ENCODE measurements at places on chromosomes 3 and 15.

GRCh38 chr15:64562003-64562640 is 101.7 kb downstream of the ZNF609 start:
- DNase-seq = no peak

- DNase-seq = no peak
These were observed 38.9 kb upstream of the MYZAP start for GRCh38 chr15:57552678-57553334.

DNA sequence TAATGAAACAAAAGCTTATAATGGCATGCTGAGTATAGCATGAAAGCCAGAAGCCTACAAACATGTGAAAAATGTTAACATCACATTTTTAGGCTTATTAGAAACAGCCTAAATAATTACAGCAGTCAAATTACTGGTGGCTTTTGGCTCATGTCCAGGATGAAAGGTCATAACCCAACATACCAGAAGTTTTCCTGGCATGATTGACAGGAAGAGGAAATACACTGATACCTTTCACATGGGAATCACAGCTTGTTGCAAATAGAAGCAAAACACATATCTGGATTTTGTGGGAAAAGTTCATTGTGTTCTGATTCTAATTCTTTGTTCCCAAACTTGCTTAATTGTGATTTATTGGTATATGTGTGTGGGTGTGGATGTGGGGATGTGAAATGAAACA is 393.5 kb upstream of the ARRDC4 start:
- no peak for DNase-seq

GRCh38 chr3:193129607-193130006 is 111.4 kb upstream of the PLAAT1 start:
- no peak for DNase-seq

GRCh38 chr3:17336291-17336690 is 406.1 kb downstream of the TBC1D5 start:
- DNase-seq = no peak

DNA sequence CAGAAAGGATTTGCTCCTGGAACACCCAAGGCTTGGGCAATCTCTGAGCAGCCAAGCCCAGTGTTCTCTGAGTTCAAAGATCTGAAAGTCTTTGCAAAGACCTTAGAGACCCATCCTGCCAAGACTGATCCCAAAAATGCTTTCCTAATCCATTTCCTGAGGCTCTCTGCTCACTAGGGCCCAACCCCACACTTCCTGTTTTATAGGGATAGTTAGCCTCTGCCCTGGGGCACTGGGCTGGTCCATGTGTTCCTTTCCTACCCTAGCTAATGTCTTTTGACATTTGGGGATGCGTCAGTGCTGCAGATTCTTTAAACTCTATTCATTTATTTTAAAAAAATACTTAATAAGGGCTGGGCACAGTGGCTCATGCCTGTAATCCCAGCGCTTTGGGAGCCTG is 372.7 kb downstream of the ROBO2 start:
- DNase-seq = no peak

DNA sequence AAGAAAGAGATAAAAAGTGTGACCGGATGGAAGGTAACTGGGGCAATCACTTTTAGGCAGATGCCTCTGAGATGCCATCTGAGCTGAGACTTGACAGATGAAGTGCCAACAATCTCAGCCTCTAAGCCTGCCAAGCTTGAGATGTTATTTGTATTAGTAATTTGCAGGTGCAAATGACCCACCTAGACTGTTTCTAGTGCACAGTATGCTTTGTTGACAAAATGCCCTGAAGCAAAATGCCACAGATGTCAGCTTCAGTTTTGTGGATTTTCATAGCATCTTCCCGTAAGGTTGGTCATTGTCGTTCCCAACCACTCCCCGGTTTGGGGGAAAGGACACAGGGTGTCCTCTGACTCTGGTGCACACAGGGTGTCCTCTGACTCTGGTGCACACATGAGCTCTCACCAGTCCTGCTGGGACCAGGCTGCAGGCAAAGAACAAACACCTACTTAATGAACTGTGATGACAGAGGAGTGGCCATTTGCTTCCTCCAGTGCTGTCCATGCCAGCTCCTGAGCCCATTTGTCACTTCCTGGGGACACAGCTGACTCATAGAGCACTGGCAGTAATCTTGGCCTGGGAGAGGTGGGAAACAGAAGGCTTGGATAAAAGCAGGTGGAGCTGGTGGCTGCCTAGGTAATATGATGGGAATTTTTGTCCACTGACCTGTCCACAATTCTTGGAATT is 16.7 kb upstream of the PPP1R2 start:
- DNase-seq = peak; percentile 35

DNA sequence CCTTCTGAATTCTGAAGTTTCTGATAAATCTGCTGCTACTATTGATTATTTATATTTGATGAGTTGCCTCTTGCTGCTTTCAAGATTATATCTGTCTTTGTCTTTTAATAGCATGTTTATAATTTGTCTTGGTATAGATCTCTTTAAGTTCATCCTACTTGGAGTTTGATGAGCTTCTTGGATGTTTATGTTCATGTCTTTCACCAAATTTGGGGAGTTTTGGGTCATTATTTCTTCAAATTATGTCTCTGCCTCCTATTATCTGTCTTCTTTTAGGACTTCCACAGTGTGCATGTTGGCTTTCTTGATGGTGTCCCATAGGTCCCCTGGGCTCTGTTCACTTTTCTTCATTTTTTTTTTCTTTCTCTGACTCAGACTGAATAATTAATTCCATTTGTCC is 32.3 kb upstream of the EDEM1 start:
- DNase-seq = no peak

DNA sequence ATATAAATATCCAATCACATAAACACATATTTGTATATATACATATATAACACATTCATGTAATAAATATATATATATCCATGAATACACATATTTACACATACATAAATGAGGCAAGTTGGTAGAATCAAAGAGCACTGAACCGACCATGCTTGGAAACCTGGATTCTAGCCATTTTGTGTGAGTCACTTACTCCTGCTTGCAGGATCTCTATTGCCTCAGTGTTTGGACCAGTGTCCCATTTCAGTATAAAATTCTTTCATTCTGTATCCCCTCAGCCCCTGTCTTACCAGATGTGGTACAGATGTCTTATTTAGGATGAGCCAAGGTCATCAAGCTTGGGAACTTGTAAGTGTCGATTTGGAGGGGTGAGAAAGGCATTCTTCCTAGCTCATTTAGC is 391.4 kb upstream of the FRG2C start:
- no peak for DNase-seq

DNA sequence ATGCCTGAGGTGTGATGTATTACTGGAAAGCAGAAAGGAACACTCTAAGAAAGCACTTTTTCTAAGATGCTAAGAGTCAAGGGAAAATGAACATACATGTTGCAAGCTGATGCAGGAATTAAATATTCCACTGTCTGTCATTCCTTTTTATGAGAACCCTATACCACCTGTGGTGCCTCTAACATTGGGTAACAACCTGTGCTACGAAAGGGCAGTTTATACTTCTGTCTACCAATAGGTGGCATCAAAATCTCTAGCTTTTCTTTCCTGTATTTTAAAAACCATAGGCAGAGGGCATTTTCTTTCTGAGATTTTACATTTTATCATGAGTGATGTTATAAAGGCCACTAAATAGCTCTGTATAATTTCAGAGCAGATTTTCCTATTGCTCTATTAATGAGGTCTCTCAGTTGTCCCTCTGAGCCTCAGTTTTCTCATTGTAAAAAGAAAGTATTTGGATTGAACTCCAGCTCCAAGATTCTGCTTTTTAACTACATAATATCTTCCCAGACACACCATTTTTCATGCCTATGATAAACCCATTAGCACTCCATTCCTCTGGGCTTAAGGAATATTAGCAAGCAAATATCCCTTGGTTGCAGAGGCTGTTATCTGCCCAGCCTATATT is 3.5 kb upstream of the CPNE4 start:
- DNase-seq = no peak

GRCh38 chr15:59689626-59690236 is 611 bp upstream of the BNIP2 start:
- DNase-seq = peak; percentile 86

GRCh38 chr15:65626856-65627255 is 5.1 kb downstream of the SLC24A1 start:
- no peak for DNase-seq

- peak; percentile 77 for DNase-seq
These were observed 10.5 kb upstream of the EIF4A2 start for GRCh38 chr3:186772701-186773417.

GRCh38 chr15:89167267-89168176 is 53.9 kb downstream of the RLBP1 start:
- peak; percentile 22 for DNase-seq

- DNase-seq = no peak
These were observed 309.7 kb upstream of the C2CD4B start for GRCh38 chr15:62474771-62475124.

DNA sequence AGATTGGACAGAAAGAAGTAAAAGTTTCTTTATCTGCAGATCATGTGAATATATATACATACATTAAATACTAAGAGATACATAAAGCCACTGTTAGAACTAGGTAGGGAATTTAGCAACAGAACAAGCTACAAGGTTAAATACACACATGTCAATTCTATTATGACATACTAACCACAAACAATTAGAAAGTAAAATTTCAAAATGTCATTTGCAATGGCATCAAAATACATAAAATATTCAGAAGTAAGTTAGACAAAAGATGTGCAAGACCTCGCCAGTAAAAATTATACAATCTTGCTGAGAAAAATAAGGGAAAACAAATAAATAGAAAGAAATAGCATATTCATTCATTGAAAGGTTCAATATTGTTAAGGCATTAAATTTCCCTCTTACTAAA is 200.0 kb upstream of the HES1 start:
- no peak for DNase-seq
